ENCODE measurements at places on chromosomes 3 and 15.

GRCh38 chr3:111895071-111895470 lies 36.0 kb downstream of the PHLDB2 start:
- DNase-seq, result peak; percentile 41

- DNase-seq, result peak; percentile 86
Measured at GRCh38 chr3:177345049-177345972, 148.0 kb upstream of the TBL1XR1 start.

GRCh38 chr3:139016430-139017048 lies 4.2 kb downstream of the PRR23B start:
- DNase-seq, result no peak

- DNase-seq, result no peak
Measured at GRCh38 chr3:82773207-82773606, 1011.8 kb upstream of the GBE1 start.
